ENCODE measurements at places on chromosomes 1 and 21.

- DNase-seq = no peak
Observed at GRCh38 chr1:18572022-18572880, 58.4 kb upstream of the PAX7 start.

DNA sequence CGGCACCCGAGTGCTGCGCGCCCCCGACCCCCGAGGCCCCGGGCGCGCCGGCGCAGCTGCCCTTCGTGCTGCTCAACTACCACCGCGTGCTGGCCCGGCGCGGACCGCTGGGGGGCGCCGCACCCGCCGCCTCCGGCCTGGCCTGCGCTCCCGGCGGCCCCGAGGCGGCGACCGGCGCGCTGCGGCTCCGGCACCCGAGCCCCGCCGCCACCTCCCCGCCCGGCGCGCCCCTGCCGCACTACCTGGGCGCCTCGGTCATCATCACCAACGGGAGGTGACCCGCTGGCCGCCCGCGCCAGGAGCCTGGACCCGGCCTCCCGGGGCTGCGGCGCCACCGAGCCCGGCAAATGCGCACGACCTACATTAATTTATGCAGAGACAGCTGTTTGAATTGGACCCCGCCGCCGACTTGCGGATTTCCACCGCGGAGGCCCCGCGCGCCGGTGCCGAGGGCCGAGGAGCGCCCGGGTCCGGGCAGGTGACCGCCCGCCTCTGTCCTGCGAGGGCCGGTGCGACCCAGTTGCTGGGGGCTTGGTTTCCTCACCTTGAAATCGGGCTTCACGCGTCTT, 49.0 kb downstream of the SIM2 start:
- no peak for DNase-seq

DNA sequence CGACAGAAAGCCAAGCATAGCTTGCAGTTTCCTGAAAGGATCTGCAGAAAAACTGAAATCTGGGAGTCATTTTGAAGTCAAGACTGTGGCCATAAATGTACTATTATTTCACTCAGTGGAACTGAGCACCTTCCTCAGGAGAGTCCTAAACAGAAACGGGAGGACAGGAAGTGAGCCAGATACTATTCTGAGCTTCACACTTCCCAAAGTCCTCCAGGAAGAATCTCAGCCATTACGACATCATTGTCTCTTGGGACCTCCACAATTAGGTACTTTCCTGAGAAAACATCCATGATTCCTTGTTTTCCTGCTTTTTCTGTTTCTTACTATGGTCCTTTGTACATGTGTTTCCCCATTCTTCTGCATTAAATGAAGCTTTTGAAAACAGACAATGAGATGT, 299.2 kb upstream of the USP25 start:
- no peak for DNase-seq

DNA sequence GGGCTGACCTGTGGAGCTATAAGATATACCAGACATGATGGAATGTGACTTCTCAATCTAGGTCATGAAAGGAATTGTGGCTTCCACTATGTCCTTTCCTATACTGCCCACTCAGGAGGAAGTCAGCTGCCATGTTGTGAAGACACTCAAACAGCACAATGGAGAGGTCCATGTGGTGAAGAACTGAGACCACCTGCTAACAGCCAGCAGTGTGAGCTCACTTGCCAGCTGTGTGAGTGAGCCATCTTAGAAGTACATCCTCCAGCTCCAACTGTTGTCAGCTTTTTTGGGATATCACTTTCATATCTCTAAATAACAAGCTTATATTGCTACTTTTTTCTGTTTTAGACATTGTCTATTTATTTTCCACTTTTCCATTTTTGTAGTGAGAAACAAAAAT, 29.7 kb downstream of the OLFML3 start:
- DNase-seq = no peak

- no peak for DNase-seq
Observed at GRCh38 chr1:43349594-43350306, 9.0 kb upstream of the CDC20 start.

DNA sequence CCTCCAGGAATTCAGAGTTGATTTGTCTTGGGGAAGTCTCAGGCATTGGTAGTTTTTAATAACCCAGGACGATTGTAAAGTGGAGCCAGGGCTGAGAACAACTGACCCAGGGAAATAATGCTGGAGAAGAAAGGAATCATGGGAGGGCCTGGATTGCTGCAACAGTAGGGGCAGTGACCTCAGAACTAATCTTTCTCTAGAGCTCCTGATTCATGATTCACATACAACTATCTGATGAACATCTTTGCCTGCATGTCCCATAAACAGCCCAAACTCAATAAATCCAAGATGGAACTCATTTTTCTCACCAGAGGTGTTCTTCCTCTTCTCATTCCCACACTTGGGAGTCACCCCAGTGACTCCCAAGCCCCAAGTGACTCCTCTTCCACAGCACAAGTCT, 8.1 kb upstream of the G0S2 start:
- DNase-seq = no peak

- DNase-seq = no peak
Observed at GRCh38 chr1:7315946-7316345, 455.1 kb upstream of the VAMP3 start.

GRCh38 chr1:65048335-65048734, 82.0 kb upstream of the JAK1 start:
- no peak for DNase-seq

DNA sequence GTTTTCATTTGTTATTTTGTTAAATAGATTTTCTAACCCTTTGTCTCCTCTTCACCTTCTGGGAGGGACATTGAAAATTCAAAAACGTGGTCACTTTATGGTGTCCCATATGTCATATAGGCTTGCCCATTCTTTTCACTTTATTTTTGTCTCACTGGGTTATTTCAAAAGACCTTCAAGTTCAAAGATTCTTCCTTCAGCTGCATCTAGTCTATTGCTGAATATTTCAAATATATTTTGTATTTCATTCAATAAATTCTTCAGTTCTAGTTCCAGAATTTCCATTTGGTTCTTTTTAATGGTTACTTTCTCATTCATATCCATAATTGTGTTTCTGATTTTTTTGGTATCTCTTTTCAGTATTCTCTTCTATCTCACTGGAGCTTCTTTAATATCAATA, 11.6 kb upstream of the KCTD3 start:
- DNase-seq = no peak

- DNase-seq = no peak
Observed at GRCh38 chr1:205444300-205444930, 11.4 kb downstream of the BLACAT1 start.

GRCh38 chr21:46097336-46098293, at the start of gene COL6A2:
Gene COL6A2 (plus strand): TSS chr21:46098112.
- DNase-seq = peak; percentile 57

DNA sequence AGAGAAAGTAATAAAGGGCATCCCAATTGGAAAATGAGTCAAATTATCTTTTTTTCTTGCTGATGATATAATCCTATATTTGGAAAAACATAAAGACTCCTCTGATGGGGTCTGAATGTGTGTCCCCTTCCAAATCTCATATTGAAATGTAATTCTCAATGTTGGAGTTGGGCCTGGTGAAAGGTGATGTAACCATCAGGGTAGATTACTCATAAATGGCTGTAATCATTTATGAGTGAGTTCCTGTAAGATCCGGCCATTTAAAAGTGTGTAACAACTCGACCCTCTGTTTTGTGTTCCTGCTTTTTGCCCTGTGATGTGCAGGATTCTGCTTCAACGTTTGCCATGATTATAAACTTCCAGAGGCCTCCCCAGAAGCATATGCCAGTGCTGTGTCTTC, 44.3 kb upstream of the MAP1LC3C start:
- no peak for DNase-seq

GRCh38 chr21:39180429-39181019, 2.7 kb downstream of the PSMG1 start:
- DNase-seq = no peak

DNA sequence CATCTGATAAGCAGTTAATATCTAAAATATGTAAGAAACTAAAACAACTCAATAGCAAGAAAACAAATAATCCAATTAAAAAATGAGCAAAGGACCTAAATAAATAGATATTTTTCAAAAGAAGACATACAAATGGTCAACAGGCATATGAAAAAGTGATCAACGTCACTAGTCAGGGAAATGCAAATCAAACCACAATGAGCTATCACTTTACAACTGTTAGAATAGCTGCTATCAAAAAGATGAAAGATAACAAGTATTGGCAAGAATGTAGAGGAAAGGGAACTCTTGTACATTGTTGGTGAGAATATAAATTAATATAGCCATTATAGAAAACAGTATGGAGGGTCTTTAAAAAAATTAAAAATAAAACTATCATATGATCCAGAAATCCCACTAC, 40.7 kb upstream of the NEK7 start:
- DNase-seq = no peak

DNA sequence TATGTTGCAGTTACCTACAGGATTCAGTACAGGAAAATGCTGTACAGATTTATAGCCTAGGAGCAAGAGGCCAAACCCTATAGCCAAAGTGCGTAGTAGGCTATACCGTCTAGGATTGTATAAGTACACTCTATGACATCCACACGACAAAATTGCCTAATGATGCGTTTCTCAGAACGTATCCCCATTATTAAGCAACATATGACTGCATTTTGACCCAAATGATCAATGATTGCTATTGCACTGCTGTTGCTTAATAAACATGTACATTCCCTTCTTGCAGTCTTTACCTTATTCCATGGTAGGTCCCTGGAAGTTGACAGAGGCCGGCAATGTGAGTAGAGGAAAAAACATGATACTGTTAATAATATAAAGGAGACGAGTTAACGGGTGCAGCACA, 33.0 kb downstream of the LRRC8C start:
- DNase-seq = no peak

DNA sequence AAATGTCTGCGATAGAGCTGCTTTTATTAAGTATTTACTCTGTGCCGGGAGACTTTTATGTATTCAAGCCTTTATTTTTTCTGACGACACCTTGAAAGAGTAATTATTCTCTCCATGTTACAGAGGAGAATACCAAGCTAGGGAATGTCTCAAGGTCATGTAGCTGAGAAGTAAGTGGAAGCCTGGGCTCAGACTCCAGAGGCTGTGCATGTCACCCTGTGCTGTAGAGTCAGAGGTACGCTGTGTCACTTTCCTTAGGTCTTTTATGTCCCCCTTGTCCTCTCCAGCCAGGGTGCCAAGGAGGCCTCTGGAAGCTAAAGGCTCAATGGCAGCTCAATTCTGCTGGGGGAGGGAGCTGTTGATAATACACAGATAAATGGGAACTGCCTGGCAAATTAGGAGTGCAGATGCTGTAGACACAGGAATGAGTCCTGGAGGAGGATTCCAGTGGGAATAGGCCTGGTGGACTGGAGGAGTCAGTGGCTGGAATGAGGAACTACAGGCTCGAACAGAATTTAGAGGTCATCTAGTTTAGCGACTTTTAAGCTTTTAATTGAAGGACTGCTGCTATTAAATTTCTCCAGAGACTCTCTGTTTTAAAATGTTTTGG, 9.3 kb upstream of the IL19 start:
- no peak for DNase-seq

- DNase-seq = no peak
Observed at GRCh38 chr1:226100436-226101391, 38.2 kb downstream of the H3-3A start.

DNA sequence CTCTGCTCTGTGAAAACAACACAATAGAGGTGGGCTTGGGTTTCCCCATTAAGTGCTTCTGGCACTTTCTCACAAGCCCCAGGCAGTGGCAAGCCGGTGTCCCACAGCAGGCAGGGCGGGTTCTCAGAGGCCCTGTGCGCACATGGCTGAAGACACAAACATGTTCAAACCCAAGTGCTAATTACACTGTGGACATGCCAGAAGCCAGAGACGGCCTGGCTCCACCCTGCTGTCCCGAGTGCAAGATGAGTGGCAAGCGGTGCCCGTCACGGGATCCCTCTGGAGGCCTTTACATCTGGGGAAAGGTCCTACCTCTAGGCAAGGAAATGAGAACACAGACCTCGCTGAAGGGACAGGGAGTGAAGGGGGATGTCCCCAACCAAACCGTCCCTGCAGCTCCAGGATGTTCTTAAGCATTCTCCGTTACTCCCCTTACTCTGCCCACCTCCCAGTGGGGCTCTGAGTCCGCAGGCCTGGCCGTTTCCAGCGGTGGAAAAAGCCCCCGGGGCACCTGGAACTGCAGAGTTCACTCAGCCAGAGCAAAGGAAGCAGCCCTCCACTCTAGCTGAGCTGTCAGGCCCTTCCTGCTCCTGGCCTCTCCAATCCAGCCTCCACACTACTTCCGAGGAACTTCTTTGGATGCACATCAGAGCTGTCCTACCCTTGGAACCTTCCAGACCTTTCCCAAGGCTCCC, 57.4 kb downstream of the SLC66A1 start:
- DNase-seq = no peak

GRCh38 chr1:1124508-1124785, 8.6 kb upstream of the C1orf159 start:
- no peak for DNase-seq

Measured in GM04504 (cell line).